ENCODE measurements at places on chromosomes 6 and 20. TPM values are rescaled to one million over a fixed set of nuclear protein-coding genes. Genes with fewer than 3 reads are reported as not detected.

- peak; percentile 22 for DNase-seq
These were observed 42.8 kb upstream of the HFE start for GRCh38 chr6:26044140-26045064.

GRCh38 chr6:116218866-116219265 lies 35.0 kb downstream of the TSPYL4 start:
- no peak for DNase-seq

The GSTA5 gene
- total RNA-seq: not detected

The C6orf58 gene
- total RNA-seq: 0.64 TPM

DNA sequence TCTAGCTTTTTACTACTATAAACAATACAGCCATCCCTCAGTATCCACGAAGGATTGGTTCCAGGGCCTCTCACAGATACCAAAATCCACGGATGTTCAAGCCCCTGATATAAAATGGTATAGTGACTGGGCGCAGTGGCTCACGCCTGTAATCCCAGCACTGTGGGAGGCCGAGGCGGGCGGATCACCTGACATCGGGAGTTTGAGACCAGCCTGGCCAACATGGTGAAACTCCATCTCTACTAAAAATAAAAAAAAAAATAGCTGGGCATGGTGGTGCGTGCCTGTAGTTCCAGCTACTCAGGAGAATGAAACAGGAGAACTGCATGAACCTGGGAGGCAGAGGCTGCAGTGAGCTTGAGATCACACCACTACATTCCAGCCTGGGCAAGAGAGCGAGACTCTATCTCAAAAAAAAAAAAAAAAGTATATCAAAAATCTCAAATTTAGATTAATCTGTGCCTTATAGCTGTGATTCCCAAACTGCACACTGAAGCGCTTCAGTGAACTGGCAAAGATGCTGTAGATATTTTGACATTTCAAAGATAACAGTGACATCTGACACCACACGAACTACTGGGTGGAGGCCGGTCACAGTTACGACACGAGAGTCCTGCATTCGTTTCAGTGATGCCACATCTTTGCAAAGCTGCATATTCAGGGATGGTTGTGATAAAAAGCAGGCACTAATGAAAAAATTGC lies 38.3 kb downstream of the MRS2 start:
- DNase-seq: no peak

DNA sequence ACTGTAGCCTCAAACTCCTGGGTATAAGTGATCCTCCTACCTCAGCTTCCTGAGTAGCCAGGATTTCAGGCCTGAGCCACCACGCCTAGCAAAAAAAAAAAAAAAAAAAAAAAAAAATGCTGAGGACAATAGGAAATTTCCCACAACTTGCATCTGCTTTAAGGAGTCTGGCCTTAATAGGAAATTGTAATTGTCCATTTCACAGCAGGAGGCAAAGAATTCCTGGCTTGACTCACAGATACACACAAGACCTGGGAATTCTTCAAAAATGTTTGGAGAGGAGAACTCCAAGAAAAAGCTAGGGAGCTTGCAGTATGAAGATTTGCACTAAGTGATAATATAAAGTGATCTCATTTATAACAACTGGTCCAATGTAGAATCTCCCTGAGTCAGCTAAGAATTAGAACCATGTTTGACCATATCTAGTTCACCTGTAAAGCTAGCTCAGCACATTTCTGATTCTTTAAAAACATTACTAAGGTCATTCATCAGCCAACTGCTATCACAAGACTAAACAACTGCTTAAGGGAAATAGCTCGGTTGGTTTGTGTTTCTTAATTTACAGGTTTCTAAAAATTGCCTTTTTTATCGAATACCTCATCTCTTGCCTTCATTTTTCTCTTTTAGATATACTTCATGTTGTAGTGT lies 80.2 kb upstream of the SLC2A12 start:
- no peak for DNase-seq

DNA sequence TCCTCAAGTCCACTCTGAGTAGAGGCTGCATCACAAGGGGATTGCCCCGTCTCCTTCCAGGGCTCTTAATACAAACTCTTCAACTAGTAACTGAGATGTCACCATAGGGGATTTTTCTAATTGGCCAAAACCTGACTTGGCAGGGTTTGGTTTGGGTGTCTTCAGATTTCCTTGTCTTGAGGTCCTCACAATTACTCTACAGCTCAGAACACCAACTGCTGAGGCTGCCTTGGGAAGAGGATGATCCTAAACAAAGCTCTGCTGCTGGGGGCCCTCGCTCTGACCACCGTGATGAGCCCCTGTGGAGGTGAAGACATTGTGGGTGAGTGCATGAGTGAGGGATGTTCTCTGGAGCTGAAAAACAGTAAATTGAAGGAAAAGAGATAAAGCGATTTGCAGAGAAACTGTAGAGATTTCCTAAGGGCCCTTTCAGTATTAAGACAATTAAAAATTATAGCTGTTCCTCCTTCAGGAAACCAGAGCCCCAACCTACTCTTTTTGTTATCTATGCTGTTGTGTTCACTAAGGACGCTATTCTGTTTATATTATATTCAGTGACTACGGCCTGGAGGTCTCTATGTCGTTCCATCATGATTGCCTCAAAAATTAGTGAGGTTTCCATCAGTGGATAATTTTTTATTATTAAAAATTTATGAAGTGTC lies at the start of gene HLA-DQA1:
TSS of gene HLA-DQA1 (plus strand) at position 188 of the 662 bp plus-strand sequence. CDS start at position 241, 53 bp downstream.
- DNase-seq: no peak

DNA sequence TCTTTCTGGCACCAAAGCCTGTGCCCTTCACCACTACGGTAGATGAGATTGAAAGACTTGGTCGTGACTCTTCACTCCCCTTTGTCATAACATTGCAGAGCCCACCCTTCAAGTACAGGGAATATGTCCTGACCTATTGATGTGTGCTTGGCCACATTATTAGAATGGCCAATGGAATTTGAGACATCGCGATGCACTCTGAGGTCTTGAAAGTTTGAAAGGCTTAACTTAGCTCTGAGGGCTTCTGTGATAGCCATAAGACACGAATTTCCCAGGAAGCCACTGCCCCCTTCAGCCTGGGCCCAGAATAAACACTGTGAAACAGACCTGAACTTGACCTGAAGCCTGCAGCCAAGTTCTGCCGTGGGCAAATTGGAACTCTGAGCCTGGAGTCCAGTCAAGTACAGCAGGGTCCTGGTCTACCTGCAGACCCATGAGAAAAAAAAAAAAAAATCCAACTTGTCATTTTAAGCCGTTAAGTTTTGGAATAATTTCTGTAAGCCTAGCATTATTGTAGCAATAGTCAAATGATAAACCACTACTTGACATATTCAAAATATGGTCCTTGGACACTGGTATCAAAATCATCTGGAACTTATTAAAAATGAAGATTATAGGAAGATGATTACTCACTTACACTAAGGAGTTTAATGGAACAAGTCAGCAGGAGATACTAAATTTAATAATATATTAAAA lies 36.9 kb upstream of the TRAF3IP2 start:
- peak; percentile 73 for DNase-seq

- DNase-seq: no peak
These were observed 894 bp downstream of the PYGB start for GRCh38 chr20:25248786-25249172.

The STXBP5 gene
- total RNA-seq: 12.2 TPM

DNA sequence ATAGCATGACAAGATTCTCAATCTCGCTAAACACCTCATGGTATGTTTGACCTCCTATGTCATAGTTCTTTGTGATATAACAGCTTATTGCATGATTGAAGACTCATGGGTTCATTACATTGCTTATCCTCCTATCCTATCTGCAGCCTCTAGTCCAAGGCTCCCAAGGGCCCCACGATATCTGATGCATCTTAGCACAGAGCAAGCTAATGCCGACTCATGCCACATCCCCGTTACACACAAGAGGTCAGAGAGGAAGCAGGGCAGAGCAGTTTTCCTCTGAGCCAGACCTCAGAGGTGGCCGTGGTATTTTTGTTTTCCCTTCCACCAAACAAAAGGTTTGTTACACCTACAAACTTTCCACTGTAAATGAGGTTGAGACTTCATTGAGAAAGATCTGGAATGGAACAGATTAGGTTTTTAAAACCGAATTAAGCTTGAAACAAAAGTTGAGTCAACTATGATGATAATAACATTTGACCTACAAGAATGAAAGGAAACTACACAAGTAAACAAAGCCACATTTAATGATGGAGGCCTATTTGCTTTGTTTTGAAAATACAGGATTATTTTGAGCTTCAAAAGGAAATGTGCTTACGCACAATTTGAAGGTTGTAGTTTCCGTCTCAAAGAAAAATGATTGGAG lies 133.9 kb upstream of the MYLIP start:
- no peak for DNase-seq

DNA sequence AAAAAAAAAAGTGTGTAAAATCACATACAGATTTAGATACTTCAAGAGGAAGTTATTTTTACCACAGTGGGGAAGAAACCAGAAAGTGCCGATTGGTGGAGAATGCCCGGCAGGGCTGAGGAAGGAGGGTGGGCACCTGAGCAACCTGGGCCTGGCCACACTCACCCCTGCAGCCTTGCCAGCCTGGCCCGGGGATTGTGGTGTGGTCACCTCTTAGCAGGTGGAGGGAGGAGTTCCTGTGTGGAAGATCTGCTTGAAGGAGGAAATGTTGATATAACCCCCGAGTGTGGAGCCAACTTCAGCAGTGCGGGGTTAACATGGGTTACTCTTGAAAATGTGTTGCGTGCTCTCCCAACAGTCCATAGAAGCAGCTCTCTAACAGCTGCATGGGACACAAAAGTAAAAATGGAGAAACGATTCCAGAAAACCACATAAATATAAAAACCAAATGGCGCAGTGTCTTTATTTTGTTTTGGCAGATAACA lies 14.7 kb downstream of the UST start:
- no peak for DNase-seq

The ACSS1 gene
- total RNA-seq: 3.9 TPM

DNA sequence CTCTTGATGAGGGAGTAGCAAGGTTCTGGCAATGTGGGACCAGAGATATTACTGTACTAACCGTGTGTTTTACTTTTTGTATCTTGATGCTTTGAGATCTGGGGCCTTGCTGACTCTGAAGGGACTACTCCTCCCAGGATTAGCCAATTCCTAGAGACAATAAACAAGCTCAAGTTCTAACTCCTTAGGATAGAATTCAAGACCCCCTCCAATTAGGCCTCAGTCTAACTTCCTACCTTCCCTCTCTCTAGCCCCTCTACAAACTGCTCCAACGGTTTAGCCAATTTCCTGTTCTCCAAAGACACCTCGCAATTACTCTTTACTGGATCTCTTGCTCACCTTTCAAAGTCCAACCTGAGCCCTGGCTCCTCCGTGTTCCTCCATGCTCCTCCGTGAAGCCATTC lies 158.7 kb upstream of the JARID2 start:
- DNase-seq: no peak
